HFFc6 (cell line): ENCODE measurements at places on chromosomes 5 and 9.

GRCh38 chr9:127166651-127167524 lies 44.5 kb upstream of the ANGPTL2 start:
- DNase-seq = no peak

GRCh38 chr5:87754009-87754757 lies 341.5 kb upstream of the CCNH start:
- DNase-seq = no peak

GRCh38 chr5:68528821-68529273 lies 313.3 kb downstream of the PIK3R1 start:
- DNase-seq = no peak

DNA sequence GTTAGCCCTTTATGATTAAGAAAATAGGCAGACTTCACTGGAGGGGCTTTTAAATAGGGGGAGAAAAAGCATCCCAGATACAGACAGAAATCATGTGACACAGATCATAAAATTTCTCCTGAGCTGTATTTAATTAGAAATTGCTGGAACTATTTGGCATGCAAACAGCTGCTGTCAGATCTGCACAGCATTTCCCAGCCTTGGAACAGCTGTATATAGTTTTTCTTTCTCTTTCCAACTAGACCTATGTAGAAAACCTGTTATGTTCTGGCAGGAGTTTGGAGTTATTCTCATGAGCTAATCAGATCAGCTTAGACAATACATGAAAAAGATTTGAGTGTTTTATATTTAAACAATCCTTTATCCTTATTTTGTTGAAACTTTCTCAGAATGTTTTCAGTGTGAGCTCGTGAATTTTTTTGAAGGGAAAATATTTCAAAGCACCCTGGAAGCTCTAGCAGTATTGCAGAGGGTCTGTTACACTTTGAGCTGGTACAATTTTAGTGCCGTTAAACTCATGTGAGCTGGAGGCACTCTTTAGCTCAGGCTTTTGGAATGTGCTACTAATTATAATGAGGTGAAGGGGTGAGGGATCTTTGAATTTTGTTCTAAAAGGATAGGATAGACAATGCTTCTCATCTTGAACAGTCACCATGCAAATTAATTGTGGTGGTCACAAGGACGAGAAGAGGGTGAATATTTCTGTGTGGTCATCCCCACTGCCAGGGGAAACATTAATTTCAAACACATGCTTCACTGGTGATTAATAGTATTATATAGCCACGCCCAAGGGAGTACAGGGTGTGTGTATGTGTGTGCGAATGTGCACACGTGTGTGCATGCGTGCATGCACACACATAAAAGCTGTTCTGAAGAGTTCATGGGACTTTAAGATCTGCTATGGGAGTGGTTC lies 239.4 kb upstream of the FBXL7 start:
- no peak for DNase-seq

DNA sequence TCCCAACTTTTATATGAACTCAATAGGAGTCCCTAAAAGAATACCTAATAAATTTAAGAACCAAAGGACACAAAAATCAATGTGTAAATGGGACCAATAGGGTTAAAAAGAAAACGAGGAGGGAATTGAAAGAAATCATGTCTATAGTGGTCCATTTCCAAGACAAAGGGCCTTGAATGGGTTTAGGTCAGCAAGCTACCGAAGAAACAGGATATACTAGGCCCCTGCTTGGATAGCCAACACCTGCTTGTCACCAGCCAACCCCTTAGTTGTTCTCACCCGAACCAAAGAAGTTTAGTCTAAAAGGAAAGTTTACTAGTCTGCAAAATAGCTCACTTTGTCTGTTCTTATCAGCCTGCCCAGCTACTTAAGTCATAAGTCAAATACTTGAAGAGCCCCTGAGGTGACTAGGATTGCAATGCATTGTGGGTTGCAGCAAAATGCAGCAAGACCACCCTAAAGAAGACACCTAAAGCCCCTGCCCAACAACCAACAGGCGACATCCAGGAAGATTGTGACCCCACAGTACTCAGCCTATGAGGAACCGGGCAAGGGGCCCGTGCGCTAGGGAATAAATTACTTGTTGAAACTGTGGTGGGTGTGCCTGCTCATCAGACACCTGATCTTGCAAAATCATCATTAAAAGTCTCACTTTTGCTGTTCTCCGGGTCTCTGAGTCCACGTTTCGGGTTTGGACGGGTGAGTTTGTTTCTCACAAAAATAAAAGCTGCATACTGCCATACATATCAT lies 183.9 kb upstream of the PPP1R26 start:
- DNase-seq = no peak

GRCh38 chr9:111945216-111945615 lies 48.6 kb downstream of the UGCG start:
- no peak for DNase-seq
